ENCODE measurements at places on chromosomes 16 and 17.

- no peak for DNase-seq
These were observed 8.5 kb downstream of the ELOB start for GRCh38 chr16:2768403-2769089.

GRCh38 chr16:83847371-83848225 is 39.8 kb downstream of the HSBP1 start:
- DNase-seq, result no peak

- no peak for DNase-seq
These were observed 94.6 kb upstream of the GSE1 start for GRCh38 chr16:85518398-85519049.

- DNase-seq, result no peak
These were observed 18.1 kb downstream of the ADGRG1 start for GRCh38 chr16:57646388-57647039.

- no peak for DNase-seq
These were observed 7.5 kb downstream of the DNASE1L2 start for GRCh38 chr16:2243781-2244180.

GRCh38 chr17:67841992-67842391 is 16.7 kb downstream of the BPTF start:
- no peak for DNase-seq

- no peak for DNase-seq
These were observed 8.9 kb upstream of the CDC42EP4 start for GRCh38 chr17:73320601-73321264.

DNA sequence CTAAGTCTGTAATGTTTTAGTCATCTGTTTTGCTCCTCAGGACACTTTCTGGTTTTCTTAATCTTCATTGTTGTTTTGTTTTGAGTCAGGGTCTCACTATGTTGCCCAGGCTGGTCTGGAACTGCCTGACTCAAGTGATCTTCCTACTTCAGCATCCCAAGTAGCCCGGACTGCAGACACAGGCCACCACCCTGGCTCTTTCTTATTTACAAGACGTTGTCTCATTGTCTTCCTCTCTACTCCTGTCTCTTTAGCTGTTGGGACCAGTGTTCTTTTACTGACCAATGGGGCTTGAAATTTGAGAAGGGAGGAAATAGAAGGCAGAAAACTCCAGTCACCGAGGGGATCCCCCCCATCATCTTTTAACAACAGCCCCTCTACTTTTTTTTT is 1.2 kb downstream of the SCPEP1 start:
- DNase-seq, result no peak

GRCh38 chr16:11500700-11501346 is 85.9 kb downstream of the LITAF start:
- no peak for DNase-seq

DNA sequence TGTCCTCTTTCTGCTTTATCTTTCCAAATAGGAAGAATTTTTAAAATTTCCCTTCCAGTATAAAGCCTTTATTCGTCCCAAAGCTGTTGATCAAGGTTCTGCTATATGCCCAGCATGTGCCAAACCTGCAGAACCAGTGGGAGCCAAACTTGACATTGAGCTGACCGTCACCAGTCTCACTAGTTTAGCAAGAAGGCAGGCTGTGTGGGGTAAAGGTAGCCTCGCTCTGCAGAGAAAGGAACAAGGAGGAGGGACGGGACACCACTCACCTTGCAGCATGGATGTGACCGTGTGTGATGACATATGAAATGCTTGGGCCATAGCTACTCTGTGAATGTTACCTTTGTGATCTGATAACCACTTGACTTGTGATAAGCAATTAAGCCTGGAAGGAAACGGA is 392.2 kb downstream of the CPPED1 start:
- DNase-seq, result no peak

DNA sequence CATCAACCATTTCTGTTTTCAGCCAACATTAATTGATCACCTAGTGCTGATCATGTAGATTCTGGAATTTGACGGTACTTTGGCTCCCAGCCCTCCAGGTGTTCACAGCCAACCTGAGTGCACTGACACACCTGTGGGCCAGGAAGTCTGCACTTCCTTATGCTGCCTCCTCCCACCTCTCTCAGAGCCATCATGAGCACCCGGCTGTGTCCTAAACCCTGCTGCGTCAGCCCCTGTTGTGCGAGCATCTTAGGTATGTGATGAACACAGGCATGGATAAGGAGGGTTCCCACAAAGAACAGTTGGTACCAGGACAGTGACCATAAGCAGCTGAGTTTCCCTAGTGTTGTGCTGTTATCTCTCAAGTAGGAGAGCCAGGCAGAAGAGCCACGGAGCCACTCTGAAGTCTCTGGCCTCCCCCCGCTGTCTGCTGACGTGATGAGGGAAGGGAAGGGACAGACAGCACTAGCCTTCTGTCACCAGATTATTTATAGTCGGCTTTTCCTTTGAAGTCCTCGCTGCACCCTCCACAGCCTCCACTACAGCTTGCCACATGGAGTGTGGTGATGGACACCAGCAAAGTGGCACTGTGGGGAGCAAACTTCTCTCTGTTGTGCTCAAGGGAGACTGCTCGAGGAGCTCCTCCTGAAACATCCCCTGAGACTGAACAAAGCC is 162.8 kb upstream of the ANKFN1 start:
- DNase-seq, result no peak

DNA sequence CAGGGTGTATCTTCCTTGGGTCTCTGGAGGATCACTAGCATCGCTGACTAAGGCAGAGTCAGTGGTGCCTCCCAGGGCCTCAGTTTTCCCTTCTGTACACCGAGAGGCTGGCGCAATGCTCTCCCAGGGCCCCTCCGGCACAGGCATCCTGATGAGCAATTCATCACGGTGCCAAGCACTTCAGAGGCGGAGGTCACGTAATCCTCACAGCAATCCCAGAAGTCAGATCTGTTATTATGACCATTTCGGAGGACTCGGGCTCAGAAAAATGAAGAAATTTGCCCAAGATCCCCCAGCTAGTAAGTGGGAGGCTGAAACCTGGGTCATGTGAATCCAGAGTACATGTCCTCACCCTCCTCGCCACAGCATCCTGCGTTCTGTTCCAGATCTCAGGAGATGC is 46.5 kb downstream of the AIPL1 start:
- DNase-seq, result no peak

DNA sequence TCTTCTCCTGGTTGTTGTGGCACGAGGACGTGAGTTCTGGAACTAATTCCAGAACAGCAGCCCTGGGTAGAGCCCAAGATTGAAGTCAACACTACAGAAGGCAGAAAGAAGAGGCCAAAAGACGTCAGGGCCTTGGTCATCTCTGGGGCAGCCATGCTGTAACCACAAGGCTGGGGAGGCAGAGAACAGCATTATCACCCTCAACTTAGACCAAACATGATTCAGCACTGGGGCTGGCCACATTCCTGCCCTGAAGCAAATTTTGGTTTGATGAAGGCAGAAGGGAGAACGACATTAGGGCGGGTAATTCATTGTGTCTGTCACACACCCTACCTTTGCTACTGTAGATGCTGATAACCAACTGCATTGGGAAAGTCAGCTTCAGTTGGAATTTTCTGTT is 9.7 kb upstream of the ALOX15B start:
- DNase-seq, result no peak

- DNase-seq, result peak; percentile 80
These were observed 510.6 kb downstream of the CDH13 start for GRCh38 chr16:83137326-83137781.

All from fibroblast of pulmonary artery (primary cell).